Suprapubic skin (tissue), 4 donors: ENCODE measurements at places on chromosomes 4 and X.
A peak's percentile ranks its signal among the peaks of the same experiment; 100 is the strongest.

- DNase-seq, result no peak
Observed at GRCh38 chr4:132642016-132642817, 506.9 kb upstream of the PCDH10 start.

- no peak for DNase-seq
Observed at GRCh38 chr4:157459785-157460184, 239.3 kb downstream of the GRIA2 start.

GRCh38 chr4:2745516-2745915 is 10.6 kb downstream of the TNIP2 start:
- no peak for DNase-seq

DNA sequence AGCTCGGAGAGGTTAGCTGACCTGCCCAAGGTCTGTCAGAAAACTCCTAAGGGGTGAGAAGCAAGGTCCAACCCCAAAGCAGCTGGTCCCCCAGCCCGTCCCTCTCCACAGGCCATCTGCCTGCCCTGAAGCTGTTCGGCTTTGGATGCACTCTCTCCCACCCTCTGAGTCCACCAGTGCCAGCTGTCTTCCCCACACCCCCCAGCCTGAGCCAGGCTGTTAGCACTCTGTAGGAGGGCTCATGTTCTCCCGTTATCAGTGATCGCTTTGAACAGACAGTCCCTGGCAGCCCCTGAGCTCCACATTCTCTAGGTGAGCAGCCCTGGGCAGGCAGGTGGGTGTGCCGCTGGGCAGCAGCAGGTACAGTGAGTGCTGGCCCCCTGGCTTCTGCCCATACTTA is 16.0 kb downstream of the ZNF185 start:
- DNase-seq, result no peak

- no peak for DNase-seq
Observed at GRCh38 chr4:8048856-8049676, 109.4 kb upstream of the AFAP1 start.

GRCh38 chr4:19193274-19193981 is 1058.3 kb upstream of the SLIT2 start:
- no peak for DNase-seq

DNA sequence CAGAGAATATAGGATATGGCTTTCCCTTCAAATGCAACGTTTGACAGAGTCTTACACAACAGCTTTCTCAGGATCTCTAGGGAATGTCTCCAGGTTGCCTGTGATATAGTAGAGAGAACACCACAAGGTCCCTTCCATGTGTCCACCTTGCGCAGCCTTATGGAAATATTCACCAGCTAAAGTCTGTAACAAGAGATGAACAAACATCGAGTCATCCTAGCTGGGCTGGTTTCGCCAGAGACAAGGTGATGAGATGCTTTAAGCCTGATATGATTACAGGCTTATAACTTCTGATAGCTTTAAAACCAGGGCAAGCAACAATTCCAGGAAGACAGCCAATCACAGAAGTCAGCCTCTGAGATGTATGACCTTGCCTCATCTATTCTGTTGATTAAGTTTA is 83.8 kb downstream of the SEL1L3 start:
- no peak for DNase-seq

- no peak for DNase-seq
Observed at GRCh38 chr4:159010100-159010499, 92.8 kb upstream of the RAPGEF2 start.

DNA sequence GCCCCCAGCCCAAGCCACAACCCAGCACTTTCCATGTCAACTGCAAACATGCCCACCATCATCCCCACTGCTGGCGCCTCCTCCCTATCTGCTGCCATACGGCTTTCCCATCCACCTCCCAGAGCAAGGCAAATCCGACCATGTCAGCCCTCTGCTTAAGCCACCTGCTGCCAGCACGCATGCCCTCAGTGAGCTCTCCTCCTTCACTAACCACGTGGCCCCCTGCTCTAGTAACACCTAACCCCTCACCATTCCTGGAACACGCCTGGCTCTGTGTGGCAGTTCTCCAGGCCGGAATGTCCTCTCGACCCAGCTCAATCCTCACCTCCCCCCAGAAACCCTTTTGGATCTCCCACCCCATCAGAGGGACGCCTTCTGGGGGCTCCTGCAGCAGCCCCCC is 17.4 kb downstream of the BCAP31 start:
- no peak for DNase-seq

DNA sequence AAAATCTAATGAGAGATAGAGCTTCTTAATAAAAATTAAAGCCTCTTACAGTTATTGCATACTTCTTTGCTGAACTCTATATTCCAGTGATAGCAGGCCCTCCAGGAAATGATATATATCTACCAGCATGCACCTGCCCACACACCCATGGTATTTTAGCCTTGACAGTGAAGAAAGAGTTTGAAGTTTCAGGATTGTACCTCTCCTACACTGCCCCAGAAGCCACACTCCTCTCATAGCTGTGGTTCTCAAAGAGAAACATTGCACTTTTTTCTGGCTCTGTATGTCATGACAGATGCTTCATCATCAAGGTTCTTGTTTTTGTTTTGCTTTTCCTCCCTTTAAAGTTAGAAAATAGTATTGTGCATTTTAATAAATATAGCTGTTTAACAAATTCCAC is 34.0 kb downstream of the INPP4B start:
- DNase-seq, result no peak

- DNase-seq, result no peak
Observed at GRCh38 chr4:184316821-184317220, 99.1 kb upstream of the ENPP6 start.

DNA sequence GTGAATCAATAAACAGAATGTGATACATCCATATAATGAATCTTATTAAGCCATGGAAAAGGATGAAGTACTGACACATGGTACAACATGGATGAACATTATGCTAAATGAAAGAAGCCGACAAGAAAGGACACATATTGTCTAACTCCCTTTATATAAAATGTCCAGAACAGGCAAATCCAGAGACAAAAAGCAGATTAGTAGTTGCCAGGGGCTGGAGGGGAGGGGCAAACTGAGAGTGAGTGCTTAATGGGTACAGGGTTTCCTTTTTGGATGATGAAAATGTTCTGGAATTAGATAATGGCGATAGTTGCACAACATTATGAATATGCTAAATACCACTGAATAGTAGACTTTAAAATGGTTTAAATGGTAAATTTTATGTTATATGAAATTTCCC is 17.4 kb downstream of the ADGRG4 start:
- DNase-seq, result no peak

DNA sequence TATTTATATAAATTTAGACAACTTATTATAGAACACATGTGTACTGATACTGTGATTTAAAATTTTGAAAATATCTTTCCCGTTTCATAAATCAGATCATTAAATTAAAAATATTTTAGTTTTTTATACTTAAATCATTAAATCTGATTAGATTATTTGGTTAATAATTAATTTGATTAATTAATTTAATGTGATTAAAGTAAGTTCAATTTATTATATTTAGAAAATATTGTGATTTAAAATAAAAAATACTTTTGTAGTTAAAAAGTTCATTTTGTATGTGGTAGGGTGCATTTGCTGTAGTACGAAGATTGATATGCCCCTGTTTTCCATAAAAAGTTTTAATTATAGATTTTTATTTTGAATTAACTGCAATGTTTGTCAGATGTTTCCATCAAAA is 1323.4 kb downstream of the RAPGEF2 start:
- DNase-seq, result no peak

GRCh38 chr4:164358400-164358799 is 395.5 kb upstream of the SMIM31 start:
- no peak for DNase-seq

GRCh38 chrX:139905743-139906142 is 27.1 kb downstream of the ATP11C start:
- DNase-seq, result no peak

GRCh38 chr4:142110136-142110535 is 473.8 kb downstream of the IL15 start:
- DNase-seq, result no peak

DNA sequence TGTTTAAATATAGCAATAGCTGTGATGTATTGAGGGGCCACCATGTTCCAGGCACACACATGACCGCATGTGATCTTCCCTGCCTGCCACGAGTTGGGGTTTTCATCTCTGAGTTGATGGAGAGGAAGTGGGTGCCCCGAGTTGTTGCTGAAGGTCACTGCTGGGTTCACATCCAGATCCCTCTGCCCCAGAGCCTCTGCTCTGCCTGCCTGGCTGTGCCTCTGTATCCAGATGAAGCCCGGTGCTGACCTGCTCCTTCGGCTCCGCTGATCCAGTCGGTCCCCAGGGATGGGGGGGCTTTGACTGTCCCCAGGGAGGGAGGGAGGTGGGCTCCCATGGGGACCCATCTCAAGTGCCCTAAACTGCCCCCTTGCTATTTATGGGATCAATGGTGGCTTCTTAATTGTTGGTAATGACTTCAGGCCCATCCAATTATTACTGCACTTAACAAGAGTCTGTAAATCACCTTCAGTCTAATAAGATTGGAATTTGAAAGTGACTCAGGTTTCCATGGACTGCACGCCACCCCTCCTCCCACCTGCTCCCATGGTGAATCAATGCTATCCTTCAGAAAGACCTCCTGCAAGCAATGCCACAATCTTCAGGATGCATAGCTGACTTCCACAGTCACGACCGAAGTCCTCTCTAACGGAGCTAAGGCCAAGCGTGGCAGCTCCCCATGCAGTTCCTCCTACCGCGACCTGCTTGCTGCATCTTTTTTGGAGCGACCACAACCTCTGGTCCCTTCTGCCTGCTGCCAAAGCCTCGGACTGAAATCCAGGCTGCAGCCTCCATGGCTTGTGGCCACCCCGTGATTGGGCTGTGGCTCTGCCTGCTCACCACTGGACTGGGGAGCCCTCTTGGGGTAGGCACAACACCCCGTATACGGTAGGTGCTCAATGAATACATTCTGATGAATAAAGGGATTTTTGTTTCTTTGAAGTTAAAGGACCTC is 73.1 kb downstream of the CPZ start:
- DNase-seq, result no peak

DNA sequence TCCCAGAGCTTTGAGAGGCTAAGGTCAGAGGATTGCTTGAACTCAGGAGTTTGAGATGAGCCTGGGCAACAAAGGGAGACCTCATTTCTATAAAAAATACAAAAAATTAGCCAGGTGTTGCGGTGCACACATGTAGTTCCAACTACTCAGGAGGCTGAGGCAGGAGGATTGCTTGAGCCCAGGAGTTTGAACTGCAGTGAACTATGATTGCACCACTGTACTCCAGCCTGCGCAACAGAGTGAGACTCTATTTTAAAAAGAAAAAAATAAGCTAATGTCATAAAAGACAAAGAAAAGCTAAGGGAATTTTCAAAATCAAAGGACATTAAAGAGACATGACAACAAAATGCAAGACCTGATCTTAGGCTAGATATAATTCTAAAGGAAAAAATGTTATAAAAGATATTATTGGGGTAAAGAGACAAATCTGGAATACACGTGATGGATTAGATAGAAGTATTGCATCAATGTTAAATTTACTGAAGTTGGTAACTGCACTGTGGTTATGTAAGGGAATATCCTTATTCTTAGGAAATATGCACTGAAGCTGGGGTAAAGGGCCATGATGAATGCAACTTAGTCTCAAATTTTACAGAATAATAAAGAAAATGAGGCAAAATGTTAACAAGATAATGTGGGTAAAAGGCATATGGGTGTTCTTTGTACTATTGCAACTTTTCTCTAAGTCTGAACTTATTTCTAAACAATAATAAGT is 75.2 kb downstream of the SPRY1 start:
- DNase-seq, result no peak

DNA sequence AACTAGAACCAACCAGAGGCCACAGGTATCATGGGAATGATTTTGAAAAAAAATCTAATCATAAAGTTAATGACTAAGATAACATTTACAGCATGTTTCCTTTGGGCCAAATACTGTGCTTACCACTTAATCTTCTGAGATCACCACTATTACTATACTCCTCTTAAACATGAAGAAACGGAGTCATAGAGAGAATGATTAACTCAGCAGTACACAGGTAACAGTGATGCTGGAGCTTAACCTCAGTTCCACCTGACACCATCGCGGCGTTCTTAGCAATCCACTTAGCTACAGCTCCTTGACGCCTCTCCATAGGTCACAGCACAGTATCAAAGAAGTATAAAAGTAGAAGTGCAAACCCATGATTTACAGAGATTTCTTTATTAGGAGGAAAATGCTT is 592.6 kb upstream of the SLIT2 start:
- no peak for DNase-seq

- no peak for DNase-seq
Observed at GRCh38 chr4:124265701-124266100, 446.8 kb downstream of the ANKRD50 start.

DNA sequence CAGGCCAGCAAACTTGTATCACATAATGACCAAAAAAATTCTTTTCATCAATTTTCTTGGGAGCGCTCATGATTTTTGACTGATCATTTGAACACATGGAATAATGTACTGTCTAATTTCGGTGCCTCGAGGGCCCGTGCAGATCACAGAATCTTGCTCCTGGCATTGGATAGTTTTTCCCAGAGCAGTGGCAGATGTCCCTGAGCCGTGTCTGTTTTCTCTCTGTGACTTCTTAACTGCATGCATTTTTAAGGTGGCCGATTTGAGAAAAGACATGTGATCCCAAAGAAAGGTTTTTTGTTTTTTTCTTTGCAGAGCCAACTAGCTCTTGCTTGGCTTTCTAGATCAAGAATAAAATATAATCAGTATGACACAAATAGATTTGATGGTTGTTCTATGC is 19.7 kb downstream of the GPRIN3 start:
- no peak for DNase-seq

GRCh38 chrX:135484641-135485289 is 35.7 kb upstream of the INTS6L start:
- DNase-seq, result no peak

GRCh38 chrX:13418126-13419097 is 98.6 kb upstream of the ATXN3L start:
- no peak for DNase-seq

DNA sequence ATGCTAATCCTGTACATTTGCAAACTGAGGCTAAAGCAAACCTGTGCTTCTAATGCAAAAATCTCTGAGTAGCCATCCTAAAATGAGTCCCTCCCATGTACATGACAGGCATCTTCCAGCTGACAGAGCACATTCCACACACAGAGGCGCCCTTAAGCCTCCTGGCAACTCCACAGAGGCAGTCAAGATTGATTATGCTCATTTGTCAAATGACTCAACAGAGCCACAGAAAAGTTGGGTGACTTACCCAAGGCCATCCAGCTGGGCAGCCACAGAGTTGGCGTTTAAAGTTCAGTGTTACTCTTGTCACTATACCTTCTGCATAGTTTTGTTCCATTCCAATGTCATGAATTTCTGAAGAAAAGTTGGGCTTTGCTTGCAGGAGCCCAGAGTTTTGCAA is 394.6 kb upstream of the FGF13 start:
- no peak for DNase-seq

- no peak for DNase-seq
Observed at GRCh38 chrX:68901519-68901918, 72.7 kb downstream of the EFNB1 start.

GRCh38 chrX:1440506-1440905 is 12.2 kb downstream of the ASMTL start:
- peak; percentile 9 for DNase-seq

GRCh38 chr4:185079271-185079905 is 61.1 kb downstream of the HELT start:
- no peak for DNase-seq

DNA sequence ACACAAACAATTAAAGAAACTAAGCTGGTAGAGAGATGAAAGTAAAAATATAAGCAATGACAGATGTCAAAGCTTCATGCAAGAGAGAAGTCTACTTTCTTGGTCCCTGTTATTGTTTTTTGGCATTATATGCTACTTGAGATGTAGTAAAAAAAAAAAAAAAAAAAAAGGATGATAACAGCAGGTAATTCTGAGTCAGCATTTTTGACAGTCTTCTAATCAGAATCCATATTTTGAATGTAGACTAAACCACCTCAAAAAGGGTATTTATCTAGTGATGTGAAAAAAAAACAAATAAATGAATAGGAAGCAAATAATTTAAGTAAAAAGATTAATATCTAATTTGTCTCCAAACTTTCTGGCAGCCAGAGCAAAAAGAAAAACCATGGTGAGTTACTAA is 422.2 kb upstream of the CPEB2 start:
- no peak for DNase-seq
